SW 1271 (cell line): ENCODE measurements at places on chromosomes 12 and 14.
A peak's percentile ranks its signal among the peaks of the same experiment; 100 is the strongest.

DNA sequence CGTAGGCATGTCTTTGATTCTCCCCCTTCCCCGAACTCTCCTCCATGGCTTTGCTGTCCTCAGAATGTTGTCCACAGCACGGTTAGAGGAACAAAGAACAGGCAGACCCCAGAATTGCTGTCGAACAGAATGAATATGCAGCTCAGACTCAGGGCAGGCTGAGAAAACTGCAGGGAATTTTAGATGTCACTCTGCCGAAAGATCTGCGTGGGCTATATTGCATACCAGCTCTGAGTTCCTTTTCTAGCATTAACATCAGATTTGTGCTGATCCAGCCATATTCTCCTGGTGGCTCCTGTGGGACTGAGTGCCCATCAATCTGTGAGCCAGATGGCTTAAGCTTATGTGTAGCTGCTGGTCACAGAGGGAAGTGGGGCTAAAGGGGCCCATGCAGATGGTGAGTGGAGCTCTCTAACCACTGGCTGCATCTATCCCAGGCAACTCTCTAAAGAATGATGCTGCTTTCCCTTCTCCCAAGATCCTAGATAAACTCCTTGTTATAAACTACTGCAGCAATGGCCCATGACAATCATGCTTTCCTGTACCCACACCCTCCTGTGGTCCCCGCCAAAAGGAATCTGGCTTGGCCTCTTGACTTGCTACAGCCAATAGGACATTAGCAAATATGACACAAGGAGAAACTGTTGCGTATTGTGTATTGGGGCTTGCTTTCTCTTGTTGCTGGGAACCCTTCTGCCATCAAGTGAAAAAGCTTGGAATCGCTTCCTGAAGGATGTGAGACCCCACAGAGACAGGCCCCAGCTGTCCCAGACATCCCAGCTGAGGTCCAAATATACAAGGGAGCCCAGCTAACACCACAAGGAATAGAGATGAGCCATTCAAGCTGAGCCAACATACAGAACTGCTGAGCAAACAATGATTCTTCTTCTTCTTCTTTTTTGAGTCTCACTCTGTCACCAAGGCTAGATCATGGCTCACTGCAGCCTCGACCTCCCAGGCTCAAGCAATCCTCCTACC is 101.3 kb downstream of the FOXN3 start:
- no peak for DNase-seq

DNA sequence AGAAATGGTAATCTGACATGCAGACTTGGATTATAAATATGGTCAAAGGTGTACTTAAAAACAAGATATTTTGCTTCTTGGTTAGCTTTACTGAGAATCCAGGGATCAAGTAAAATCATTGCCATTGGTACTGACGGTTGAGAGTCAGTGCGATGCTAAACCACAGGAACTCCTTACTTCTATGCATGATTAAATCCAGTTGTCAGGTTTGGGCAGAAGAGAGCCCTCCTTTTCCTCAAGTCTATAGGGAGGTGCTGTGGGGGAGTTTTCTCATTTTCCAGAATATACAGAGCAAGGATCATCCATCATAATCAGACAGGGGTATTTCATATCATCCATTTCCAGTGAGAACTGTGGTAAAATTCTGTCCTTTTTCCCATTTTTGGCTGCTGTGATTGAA is 839.1 kb downstream of the NRXN3 start:
- no peak for DNase-seq

GRCh38 chr12:80064951-80065350 is 34.4 kb upstream of the OTOGL start:
- no peak for DNase-seq

DNA sequence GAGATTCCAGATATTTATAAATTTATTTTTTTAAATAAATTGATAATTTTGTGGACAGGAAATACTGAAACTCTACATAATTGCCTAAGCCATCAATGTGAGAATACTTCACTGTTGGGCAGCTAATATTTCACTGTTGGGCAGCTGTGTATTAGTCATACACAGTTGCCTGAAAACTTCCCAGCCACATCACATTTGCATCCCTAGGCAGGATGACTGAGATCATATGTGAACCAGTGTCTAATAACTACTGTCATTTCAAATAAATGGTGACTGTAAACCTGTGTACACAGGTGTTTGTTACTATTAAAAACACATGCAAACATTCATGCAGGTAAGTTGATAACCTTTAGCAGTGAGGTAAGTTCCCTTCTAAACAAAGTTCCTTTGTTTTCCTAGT is 43.9 kb downstream of the TMTC3 start:
- peak; percentile 3 for DNase-seq

GRCh38 chr12:52245259-52245961 is 12.4 kb downstream of the KRT7 start:
- no peak for DNase-seq

GRCh38 chr14:24072436-24072835 is 1.1 kb downstream of the CPNE6 start:
- DNase-seq, result no peak

DNA sequence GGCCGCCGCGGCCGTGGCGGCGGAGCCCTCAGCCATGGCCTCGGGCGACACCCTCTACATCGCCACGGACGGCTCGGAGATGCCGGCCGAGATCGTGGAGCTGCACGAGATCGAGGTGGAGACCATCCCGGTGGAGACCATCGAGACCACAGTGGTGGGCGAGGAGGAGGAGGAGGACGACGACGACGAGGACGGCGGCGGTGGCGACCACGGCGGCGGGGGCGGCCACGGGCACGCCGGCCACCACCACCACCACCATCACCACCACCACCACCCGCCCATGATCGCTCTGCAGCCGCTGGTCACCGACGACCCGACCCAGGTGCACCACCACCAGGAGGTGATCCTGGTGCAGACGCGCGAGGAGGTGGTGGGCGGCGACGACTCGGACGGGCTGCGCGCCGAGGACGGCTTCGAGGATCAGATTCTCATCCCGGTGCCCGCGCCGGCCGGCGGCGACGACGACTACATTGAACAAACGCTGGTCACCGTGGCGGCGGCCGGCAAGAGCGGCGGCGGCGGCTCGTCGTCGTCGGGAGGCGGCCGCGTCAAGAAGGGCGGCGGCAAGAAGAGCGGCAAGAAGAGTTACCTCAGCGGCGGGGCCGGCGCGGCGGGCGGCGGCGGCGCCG is 381 bp downstream of the YY1 start:
- DNase-seq, result no peak

- DNase-seq, result peak; percentile 62
These were observed 33.4 kb upstream of the PLEKHG6 start for GRCh38 chr12:6276956-6277620.
